Activated CD4-positive, alpha-beta memory T cell treated with anti-CD3 and anti-CD28 coated beads, Interleukin-2, amount 10 ng/mL, durations not matched to agents 7 days and 5 days (primary cell): ENCODE measurements at places on chromosomes 5 and 9. TPM values are rescaled to one million over a fixed set of nuclear protein-coding genes. Genes with fewer than 3 reads are reported as not detected.

GRCh38 chr9:98195671-98196070, 3.2 kb upstream of the CORO2A start:
- H3K4me3 ChIP-seq, result no peak overlapping the region
- no peaks in the 10 kb centered on the region for H3K27me3 ChIP-seq
- H3K4me1 ChIP-seq, result peaks cover 7% of the 10 kb centered on the region
- H3K27ac ChIP-seq, result no peak overlapping the region

GRCh38 chr5:172683645-172684471, 42.8 kb downstream of the NEURL1B start:
- no peak overlapping the region for H3K27ac ChIP-seq
- H3K27me3 ChIP-seq, result peaks cover 22% of the 10 kb centered on the region
- H3K4me1 ChIP-seq, result peaks cover 22% of the 10 kb centered on the region
- peak; percentile 56 for DNase-seq

DNA sequence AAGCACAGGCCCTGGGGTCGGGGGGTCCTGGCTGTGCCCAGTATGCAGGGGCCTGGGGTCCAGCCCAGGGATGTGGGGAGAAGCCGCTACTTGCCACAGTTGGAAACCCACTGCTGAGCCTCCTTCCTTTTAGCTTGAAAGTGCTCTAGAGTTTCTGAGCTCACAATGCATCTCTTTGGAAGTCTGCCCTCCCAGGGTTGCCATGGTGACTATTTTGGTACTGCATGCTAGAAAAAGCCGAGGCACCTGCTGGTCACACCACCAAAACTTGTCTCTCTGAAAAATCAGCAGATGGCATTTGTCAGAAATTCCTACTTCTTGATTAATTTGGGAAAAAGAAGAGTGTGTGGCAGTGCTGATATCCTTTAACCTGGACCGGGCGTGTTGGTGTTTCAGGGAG, 151.8 kb downstream of the SEC61B start:
- H3K36me3 ChIP-seq, result no peaks in the 10 kb centered on the region
- peaks cover 31% of the 10 kb centered on the region for H3K27me3 ChIP-seq
- no peak for DNase-seq
- H3K4me3 ChIP-seq, result no peak overlapping the region

- DNase-seq, result no peak
- no peak overlapping the region for H3K27ac ChIP-seq
- no peak overlapping the region for H3K4me3 ChIP-seq
- H3K36me3 ChIP-seq, result peaks cover under 1% of the 10 kb centered on the region
- no peaks in the 10 kb centered on the region for H3K4me1 ChIP-seq
Observed at GRCh38 chr5:50655067-50655809, 11.2 kb upstream of the PARP8 start.

DNA sequence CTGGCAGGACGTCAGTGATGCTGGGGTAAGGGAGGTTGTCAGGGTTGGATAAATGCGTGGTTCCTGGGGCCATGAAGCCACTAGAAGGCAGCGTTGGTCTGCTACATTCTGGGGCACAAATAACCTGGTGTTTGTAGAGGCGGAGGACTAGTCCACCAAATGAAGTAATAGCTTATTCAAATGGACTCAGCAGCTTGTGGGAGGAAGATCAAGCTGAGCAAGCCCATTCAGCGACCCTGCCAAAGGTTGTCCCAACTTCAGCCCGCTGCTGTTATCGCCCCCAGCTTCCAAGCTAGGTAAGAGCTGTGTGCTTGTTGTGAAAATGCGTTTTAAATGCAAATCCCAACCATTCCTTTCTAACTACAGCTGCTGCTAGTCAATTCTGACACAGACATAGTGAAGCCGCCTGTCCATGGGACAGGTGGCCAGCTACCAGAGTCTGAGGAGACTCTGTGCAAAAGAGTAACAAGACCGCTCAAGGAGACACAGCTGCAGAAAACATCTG, 7.6 kb upstream of the FAM240B start:
- no peaks in the 10 kb centered on the region for H3K27me3 ChIP-seq
- no peak overlapping the region for H3K4me3 ChIP-seq
- no peak for DNase-seq
- no peaks in the 10 kb centered on the region for H3K4me1 ChIP-seq
- no peak overlapping the region for H3K27ac ChIP-seq

DNA sequence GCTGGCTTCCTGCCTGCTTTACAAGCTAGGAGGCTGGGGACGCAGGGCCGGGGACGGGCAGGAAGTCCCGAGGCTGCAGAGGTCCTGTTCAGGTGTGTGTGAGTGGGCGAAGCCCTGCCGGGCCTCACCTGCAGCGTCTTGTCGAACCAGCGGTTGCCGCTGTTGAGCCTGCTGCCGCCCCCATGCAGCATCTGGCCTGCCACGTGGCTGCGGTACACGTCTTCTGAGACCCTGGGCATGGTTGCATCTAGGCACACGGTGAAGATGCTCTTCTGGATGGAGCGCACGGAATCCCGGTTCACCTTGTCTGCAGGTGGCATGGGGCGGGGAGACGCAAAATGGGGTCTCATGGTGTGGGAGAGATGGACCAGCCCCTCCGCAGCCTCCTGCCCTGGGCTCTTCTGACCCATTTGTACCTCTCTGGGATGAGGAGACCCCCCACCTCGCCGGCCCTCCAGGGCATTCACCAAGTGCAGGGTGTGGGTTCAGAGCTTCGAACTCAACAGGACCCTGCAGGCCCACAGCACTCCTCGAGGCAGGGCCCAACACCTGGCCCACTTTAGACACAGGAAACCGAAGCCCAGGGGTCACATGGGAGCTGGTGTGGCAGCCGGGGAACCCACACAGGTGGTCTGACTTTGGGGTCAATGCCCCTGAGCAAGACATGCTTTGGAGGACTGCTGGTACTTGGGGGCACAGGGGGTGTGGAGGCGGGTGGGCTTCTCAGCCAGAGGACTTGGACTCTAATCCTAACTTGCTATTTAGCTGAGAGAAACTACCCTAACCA, 10.0 kb downstream of the CRAT start:
- no peak overlapping the region for H3K4me3 ChIP-seq
- no peak for DNase-seq
- H3K4me1 ChIP-seq, result no peaks in the 10 kb centered on the region
- H3K27me3 ChIP-seq, result no peaks in the 10 kb centered on the region
- no peak overlapping the region for H3K27ac ChIP-seq

- no peak overlapping the region for H3K27ac ChIP-seq
- DNase-seq, result no peak
- no peaks in the 10 kb centered on the region for H3K27me3 ChIP-seq
- H3K36me3 ChIP-seq, result no peaks in the 10 kb centered on the region
- no peak overlapping the region for H3K4me3 ChIP-seq
- no peaks in the 10 kb centered on the region for H3K4me1 ChIP-seq
Observed at GRCh38 chr5:110376281-110376951, 350.1 kb downstream of the TMEM232 start.

DNA sequence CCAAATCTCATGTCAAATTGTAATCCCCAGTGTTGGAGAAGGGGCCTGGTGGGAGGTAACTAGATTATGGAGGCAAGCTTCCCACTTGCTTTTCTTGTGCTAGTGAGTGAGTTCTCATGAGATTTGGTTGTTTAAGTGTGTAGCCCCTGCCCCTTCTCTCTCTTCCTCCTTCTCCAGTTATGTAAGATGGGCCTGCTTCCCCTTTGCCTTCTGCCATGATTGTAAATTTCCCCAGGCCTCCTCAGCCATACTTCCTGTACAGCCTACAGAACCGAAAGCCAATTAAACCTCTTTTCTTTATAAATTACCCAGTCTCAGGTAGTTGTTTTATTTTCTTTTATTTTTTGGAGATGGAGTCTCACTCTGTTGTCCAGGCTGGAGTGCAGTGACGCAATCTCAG, 18.2 kb upstream of the TXNDC8 start:
- no peak overlapping the region for H3K27ac ChIP-seq
- H3K4me1 ChIP-seq, result no peaks in the 10 kb centered on the region
- H3K4me3 ChIP-seq, result no peak overlapping the region
- no peaks in the 10 kb centered on the region for H3K27me3 ChIP-seq

DNA sequence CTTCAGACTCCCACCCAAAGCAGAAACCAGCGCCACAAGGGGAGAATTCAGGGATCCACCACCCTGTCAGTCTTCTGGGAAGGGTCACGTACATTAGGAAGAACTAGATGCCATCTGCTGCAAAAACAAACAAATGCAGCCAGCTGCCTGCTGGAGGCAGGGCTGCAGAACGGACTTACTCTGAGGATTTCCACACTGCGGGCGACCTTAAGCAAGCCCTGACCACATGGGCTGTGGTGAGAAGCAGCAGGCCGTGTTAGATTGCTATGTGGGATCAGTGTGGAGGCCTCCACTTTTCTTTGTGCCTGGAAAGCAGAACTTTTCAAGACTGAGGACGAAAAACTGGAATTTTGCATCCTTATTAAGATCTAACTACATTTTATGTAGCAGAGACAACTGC, 13.4 kb upstream of the LTC4S start:
- DNase-seq, result no peak
- H3K27ac ChIP-seq, result no peak overlapping the region
- no peaks in the 10 kb centered on the region for H3K4me1 ChIP-seq
- H3K27me3 ChIP-seq, result no peaks in the 10 kb centered on the region

Gene PAEP
- not detected for total RNA-seq

DNA sequence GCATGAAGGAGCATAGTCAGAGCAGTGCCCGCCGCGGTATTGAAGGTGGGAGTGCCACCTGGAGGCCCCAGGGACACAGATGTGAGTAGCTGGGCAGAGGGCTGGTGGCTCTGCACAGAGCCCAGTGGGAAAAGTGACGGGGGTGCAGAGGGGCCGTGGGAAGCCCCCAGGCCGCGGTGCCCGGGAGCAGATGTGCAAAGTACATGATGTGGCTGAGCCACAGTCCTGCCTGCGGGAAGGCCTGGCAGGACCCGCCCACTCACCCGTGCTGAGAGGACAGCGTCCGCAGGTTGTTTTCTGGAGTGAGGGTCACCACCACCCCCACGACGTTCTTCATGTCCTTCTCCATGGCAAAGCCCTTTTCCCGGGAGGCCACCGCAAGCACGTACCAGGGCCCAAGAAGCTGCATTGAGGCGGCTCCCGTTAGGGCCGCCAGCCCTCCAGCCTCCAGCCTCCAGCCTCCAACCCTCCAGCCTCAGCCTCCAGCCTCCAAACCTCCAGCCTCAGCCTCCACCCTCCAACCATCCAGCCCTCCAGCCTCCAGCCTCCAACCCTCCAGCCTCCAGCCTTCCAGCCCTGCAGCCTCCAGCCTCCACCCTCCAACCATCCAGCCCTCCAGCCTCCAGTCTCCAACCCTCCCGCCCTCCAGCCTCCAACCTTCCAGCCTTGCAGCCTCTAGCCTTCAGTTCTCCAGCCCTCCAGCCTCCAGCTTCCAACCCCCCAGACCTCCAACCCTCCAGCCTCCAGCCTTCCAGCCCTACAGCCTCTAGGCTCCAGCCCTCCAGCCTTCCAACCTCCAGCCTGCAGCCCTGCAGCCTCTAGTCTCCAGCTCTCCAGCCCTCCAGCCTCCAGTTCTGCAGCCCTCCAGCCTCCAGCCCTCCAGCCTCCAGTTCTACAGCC, 914 bp downstream of the LCN6 start:
- H3K27ac ChIP-seq, result no peak overlapping the region
- H3K27me3 ChIP-seq, result peaks cover 17% of the 10 kb centered on the region
- no peak for DNase-seq
- peaks cover 12% of the 10 kb centered on the region for H3K4me1 ChIP-seq
